ENCODE measurements at places on chromosomes 6 and 20.
A peak's percentile ranks its signal among the peaks of the same experiment; 100 is the strongest.

DNA sequence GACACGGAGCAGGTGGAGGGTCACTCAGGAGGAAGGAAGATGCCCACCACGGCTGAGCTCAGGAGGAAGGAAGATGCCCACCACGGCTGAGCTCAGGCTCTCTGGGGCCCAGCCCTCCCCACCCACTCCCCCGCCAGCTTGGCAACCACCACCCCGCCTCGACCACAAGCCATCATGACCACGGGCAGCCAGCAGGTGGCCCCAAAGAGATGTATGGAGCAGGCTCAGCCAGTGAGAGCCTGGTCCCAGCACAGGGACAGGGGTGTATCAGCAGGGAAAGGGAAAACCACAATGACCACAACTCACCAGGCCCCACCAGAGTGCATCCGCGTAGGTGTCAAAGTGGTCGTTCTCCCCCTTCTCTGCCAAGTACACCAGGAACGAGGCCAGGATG is 30.4 kb downstream of the KCNQ2 start:
- DNase-seq, result no peak

GRCh38 chr6:74075323-74075722 is 379.3 kb downstream of the CD109 start:
- no peak for DNase-seq

DNA sequence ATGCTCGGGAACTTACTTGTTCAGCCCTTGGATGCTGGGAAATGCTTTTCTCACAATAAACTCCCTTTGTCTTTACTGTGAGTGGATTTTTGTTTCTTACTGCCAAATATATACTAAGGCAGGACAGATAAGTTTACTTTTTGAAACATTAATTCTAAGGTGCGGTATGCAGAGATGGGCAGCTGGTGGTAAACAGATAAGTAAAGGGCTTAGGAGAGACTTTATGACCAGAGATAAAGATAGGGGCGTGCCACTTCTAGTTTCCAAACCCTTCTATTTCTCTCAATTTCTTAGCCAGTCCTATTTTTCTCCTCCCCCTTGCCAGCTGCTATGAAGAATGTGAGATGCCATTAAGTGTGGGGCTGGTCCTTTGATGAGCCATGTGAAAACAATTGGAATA is 16.3 kb downstream of the SAMD3 start:
- no peak for DNase-seq

GRCh38 chr6:26156850-26157250 is 69.6 kb downstream of the HFE start:
- no peak for DNase-seq

GRCh38 chr6:1094306-1094705 is 217.6 kb upstream of the FOXQ1 start:
- DNase-seq, result no peak

- DNase-seq, result no peak
Measured at GRCh38 chr6:109143191-109143590, 47.9 kb downstream of the CEP57L1 start.

- DNase-seq, result peak; percentile 63
Measured at GRCh38 chr20:9241232-9241692, 172.4 kb downstream of the PLCB4 start.

DNA sequence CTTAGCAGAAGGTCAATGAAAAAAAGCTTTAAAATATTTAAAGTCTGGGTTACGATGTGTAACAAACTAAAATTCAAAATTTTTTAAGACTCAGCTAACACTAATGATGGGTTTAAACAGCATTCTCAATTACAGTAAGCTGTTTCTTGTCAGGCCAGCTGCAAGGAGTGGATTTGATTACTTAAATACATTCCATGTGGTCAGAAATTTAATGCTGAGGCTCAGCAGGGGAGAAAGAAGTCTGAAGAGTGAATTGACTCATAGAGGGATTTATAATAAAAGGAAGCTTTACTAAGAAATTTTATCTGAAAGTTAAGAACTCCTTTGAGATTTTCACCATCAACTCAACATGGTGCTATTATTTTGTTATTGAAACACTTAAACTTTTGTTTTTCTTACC is 398.6 kb downstream of the KHDRBS2 start:
- no peak for DNase-seq

DNA sequence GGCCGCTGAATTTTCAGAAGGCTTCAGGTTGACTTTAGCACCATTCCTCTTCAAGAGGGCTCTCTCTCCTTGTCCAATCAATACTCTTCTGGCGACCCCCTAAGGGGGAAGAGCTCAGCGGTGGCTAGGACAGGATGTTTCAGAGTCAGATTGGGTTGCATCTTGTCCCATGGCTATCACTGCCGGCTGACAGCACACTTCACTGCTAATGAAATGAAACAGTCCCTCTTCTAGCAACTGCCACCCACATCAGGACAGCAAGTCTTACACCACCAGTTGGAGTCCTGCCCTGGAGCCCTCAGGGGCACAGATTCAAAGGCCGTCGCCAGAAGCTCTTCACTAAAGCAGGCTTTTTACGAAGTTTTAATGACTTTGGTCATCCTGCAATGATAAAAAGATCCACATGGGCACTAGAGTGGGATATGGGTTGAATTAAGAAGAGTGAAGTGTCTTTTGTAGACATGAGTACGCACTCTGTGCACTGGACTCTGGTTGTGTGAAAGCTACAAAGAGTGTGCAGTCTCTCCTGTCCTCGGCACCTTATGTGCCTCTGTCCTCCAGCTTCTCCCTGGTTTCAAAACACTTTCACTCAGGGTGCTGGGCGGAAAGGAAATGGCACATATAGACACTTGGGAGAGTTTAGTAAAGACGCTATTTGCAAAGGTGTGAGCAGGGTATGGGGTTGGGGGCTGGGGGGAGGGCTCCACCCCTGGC is 66.1 kb upstream of the SLC22A16 start:
- DNase-seq, result no peak

GRCh38 chr6:34205466-34205865 is 31.2 kb upstream of the HMGA1 start:
- no peak for DNase-seq

- DNase-seq, result no peak
Measured at GRCh38 chr20:43904827-43905177, 9.8 kb upstream of the TOX2 start.

DNA sequence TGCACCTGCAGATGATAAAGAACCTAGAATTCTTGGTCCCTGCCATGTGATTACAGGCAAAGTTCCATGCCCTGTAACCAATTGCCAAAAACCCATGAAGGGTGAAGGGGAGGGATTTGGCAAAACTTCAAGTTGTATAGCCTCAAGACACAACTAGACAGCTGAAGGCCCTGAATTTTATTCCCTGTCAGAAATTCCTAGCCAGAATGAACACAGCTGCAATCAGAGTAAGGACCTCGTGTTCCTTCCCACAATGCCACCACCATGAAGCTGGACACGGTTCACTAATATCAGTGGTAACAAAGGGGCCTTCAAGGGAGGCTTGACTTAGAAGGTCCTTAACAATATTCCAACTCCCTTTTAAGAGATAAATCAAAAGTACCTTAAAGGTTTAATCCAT is 22.5 kb upstream of the IRAK1BP1 start:
- DNase-seq, result no peak

DNA sequence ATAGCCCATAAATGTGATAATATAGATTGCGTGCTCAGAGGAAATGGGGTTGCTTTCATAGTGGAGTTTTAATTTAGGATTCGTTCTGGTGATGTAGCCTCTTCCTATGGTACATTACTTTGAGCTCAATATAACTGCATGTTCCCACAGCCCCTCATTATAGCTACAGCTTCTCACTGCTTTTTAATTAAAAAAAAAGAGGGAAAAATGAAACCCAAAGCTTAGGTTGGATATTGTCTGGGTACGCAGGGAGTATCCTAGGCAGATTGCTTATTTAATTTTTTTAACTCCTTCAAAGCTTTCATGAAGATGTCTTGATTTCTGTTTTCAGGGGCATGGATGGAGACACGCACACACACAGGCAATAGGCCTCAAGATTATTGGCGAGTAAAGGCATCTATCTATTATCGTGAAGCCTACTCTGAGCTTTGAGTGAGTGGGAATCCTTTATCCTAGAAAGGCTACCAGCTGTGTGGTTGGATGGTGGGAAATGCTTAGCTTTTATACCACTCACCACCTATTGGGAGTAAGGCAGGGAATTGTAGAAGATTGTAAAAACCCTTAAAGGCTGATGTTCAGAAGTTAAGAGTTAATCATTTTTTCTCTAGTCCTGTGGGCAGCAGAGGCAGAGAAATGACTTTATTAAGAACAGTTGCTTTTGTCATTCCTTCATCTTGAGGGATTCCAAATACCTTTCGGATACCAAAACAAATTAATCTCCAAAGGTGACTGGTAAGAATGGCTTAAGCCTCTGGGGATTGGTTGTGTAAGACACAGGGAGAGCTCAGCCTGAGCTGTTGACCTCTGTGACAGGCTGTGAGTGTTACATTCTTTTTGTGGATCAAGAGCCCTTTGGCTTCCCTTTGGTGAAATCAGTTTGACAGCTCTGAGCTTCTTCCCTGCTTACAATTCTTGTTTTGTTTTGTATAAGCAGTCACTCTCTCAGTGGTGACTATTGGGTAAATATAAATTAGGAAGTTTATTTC is 33.4 kb downstream of the CTNNBL1 start:
- no peak for DNase-seq

DNA sequence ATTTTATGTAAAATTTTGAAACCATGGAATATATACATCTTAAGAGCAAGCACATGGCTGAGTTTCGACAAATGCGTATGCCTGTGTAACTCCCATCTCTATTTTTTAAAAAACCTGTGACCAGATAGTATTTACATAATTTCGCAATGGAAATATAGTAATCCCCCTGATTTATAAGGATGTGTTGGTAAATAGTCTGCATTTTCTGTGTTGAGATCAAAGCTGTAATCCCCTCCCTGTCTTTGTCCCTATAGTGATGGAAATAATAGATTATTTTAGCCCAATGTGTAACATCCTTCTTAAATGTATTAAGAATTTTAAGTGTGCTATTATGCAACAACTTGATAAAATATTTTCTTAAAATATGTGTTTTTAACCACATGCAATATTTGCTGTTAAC is 267.3 kb downstream of the CDKAL1 start:
- no peak for DNase-seq

DNA sequence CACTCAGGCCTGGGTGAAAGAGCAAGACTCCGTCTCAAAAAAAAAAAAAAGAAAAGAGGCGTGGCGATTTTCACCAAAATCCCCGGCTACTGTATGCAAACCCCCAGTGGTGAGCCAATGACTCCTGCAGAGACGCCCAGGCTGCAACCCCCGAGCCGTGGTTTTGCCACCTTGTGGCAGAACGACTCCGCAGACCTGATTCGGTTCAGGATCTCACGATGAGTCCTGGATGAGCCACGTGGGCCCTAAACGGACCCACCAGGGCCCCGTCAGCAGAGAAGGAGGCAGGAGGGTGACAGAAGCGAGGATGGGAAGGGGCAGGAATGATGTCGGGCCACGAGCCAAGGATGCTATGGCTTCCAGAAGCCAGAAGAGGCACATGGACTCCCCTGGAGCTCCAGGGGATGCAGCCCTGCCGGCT is 42.5 kb downstream of the SLC2A4RG start:
- DNase-seq, result no peak

DNA sequence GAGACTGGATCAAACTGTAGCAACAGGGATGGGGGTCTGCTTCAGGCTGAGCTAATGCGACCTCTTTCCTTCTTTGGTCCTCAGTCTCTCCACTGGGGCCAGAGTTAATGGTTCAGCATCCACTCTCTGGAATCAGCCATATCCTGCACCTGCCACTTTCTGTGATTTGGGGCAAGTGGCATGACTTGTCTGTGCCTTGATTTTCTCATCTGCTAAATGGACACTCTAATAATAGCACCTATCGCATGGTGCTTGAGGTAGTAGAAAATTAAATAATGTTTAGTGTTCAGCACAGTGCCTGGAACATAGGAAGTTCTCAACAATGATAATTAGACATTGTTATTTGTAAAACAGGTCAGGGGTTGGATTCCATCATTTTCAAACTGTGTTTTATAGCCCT is 6.3 kb downstream of the XKR7 start:
- no peak for DNase-seq

GRCh38 chr20:11380283-11380682 is 537.4 kb upstream of the BTBD3 start:
- no peak for DNase-seq

DNA sequence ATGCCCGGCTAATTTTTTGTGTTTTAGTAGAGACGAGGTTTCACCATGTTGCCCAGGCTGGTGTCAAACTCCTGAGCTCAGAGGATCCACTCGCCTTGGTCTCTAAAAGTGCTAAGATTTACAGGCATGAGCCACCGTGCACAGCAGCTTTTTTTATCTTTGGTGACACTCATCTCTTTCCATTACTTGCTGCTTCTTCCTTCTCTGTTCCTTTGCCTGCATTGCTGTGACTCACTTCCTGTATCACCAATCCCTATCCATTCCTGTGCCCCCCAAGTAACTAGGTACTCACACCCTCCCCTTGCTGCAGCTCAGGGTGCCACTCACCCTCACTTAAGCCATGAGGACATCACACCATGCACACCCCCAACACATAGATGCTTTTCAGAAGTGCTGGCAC is 24.6 kb downstream of the KHDC1L start:
- DNase-seq, result no peak

GRCh38 chr20:63222541-63222940 is 6.6 kb upstream of the YTHDF1 start:
- DNase-seq, result no peak

- no peak for DNase-seq
Measured at GRCh38 chr20:60888771-60889170, 363.3 kb upstream of the CDH4 start.

DNA sequence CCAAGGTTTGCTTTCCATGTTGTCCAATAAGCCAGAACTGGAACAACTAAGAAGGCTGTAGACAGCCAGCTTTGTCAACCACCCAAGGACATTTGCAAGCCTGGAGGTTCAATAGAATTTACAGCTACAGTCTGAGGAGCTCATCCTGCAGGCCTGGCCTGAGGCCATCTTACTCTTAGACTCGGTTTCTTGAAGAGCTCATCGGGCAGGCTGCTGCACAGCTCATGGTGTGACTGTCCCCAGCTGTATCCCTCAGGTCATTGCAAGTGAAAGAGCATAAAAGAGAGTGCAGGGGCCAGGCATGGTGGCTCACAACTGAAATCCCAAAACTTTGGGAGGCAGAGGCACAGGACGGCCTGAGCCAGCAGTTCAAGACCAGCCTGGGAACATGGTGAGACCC is 96.9 kb upstream of the FOXQ1 start:
- no peak for DNase-seq

- no peak for DNase-seq
Measured at GRCh38 chr6:143964674-143965081, 43.4 kb downstream of the PLAGL1 start.

GRCh38 chr20:59873409-59873808 is 60.0 kb downstream of the SYCP2 start:
- DNase-seq, result no peak

DNA sequence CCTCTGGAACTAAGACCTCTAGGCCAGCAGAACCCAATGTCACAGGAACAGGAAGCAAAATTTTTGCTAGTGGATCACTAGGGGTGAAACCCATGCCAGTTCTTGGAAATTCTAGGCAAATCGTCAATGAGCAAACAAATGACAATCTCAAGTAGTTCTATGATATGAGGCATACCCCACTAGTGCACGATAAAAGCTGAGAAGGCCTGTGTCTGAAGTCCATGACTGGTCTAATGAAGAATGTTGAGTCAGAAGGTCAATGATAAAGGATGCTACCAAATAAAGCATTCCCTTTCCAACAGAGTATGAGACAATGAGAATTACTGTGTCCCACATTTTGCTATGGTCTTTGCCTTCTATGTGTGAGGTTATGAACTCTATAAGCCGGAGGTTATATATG is 149.4 kb upstream of the NOX3 start:
- DNase-seq, result no peak

GRCh38 chr6:110590821-110591351 is 114.5 kb upstream of the SLC22A16 start:
- no peak for DNase-seq
